Stimulated activated naive CD8-positive, alpha-beta T cell treated with anti-CD3 and anti-CD28 coated beads, Interleukin-15, Interleukin-2, amounts not matched to agents 100 U/mL and 50 U/mL, for 24 hours (primary cell): ENCODE measurements at places on chromosomes 6 and 20.
A peak's percentile ranks its signal among the peaks of the same experiment; 100 is the strongest.

GRCh38 chr20:62027698-62028321 lies 37.9 kb downstream of the TAF4 start:
- DNase-seq, result no peak

- DNase-seq, result no peak
Measured at GRCh38 chr6:135114355-135115145, 59.9 kb upstream of the HBS1L start.

DNA sequence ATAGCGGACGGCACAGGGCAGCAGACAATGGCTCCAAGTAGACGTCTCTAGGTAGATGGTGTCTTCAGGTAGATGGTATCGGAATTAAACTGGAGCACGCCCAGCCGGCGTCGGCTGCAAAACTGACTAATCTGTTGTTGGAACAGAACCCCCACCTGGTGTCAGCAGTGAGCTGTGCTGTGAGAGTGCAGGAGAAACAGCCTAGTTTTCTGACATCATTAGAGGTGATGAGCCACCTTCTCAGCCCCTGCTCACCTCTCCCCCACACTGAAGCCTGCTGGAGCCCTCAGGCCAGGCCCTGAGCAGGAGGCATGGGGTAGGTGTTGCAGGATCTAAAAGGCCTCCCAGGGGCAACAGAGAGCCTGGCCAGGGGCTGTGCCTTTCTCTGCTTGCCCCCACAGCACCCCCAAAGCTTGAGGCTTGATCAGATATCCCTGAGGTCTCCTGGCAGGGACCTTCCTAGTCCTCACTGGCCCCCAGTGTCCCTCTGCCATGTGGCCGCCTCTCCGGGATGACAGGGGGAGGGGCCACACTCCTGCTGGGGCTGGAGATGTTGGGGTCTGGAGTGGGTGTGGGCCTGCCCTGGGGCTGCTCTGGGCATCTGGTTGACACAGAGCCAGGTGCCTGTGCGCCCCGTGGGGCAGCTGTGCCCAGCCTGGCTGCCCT lies 6.9 kb upstream of the HELZ2 start:
- DNase-seq, result peak; percentile 66

GRCh38 chr6:35064290-35064689 lies 76.8 kb downstream of the TCP11 start:
- no peak for DNase-seq

DNA sequence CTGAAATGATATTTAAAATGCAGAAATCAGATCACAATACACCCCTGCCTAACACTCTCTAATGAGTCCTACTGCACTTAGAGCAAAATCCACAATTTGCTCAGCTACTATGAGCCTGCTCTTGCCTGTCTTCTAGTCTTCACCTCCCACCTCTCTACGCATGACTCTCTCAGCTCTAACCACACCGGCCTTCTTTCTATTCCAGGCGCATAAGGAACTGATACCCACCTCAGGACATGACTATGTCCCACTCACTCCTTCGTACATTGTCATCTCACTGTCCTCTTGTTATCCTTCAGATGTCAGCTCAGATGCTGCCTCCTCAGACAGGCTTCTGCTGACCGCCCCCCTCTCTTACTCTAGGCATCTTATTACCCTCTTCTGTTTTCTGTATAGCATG lies 201.0 kb upstream of the FLRT3 start:
- no peak for DNase-seq

GRCh38 chr6:14719270-14719669 lies 526.6 kb upstream of the JARID2 start:
- DNase-seq, result no peak

- no peak for DNase-seq
Measured at GRCh38 chr6:148523048-148523447, 180.4 kb downstream of the SASH1 start.

DNA sequence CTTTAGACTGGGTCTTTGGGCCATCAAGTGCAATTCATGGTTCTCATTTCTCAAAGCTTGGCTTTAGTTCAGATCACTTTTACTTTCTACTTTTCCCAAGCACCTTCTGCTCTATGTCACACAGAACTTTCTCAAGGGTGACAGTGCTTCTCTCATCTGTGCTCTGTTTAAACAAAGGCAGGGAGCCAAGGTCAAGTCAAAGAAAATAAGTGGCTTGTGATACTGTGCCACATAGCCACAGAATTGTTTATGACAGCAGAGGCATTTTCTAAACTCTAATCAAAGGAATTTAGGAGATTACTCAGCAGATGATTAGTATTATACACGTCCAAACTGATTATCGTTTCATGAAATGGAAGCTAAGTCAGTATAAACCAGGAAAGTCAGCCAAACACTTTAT lies 348.0 kb downstream of the HDGFL1 start:
- DNase-seq, result no peak

- no peak for DNase-seq
Measured at GRCh38 chr6:89033461-89033860, 47.1 kb upstream of the PNRC1 start.

DNA sequence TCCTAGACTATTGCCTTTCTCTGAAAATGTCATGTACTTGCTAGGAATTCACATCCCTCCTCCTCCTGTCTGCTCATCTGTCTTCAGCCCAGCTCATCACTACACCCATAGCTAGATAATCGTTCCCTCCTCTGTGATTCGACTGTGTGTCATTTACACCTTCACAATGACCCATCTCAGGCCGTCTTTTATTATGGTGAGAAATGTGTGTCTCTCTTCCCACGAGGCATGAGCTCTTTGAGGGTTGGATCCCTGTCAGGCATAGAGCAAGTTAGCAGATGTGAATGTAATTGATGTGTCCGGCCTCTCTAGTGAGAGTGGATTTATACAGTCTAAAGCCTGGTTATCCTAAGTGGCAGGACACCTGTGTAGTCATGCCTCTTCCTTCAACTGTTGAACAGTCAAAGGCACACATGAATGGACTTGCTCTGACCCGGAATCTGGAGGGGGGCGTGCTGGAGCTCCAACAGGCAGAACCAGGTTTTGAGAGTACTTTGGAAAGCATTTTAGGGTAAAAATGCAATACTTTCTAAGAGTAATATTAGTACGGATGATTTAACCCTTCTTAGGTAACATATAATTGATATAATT lies 182.1 kb downstream of the UTRN start:
- DNase-seq, result no peak

- DNase-seq, result peak; percentile 77
Measured at GRCh38 chr6:31180500-31180899, 10.0 kb upstream of the POU5F1 start.

GRCh38 chr6:11911538-11911937 lies 100.6 kb upstream of the HIVEP1 start:
- no peak for DNase-seq

DNA sequence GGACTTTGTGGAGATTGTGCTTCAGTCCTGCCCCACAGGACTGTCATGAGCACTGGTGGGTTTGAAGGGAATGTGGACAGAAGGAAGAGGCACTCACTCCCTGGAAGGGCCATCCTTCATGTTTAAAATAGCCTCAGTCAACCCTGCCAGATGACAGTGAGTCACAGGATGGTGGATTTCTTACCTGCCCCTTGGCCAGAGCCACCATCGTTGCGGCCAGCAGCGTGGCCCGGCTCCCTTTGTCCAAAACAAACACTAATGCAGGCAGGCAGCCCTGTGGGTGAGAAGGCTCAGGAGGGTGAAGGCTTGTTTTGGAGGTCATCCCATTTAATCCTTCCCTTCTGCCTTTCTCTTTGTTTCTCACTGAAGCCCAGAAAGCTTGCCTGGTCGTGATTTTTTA lies 422.7 kb downstream of the CD83 start:
- no peak for DNase-seq
